ENCODE measurements at places on chromosomes 1 and 21. TPM values are rescaled to one million over a fixed set of nuclear protein-coding genes. Genes with fewer than 3 reads are reported as not detected.

Gene FRRS1
- 52.8 TPM for total RNA-seq

Gene LCE2C
- not detected for total RNA-seq

Gene ZMYND12
- 0.59 TPM for total RNA-seq

Gene FCMR
- total RNA-seq: not detected

Gene TFF2
- total RNA-seq: not detected

Gene GART
- total RNA-seq: 19.8 TPM

Gene FCRL6
- not detected for total RNA-seq

Gene PAPPA2
- total RNA-seq: 0.53 TPM

Gene PPIE
- total RNA-seq: 41.7 TPM

Gene TRIM33
- 15.4 TPM for total RNA-seq

Gene ADAMTS1
- 200 TPM for total RNA-seq

Gene ZBTB8A
- 3.7 TPM for total RNA-seq

Gene TSPAN1
- total RNA-seq: 0.68 TPM

Gene SYPL2
- total RNA-seq: 1.8 TPM

Gene PPP1R12B
- 12.3 TPM for total RNA-seq

Gene ESPN
- total RNA-seq: not detected

Gene C1orf116
- total RNA-seq: not detected
